Stimulated activated CD4-positive, alpha-beta T cell treated with anti-CD3 and anti-CD28 coated beads, Interleukin-1b, Interleukin-23, amount 100 ng/mL, for 1 hour (primary cell): ENCODE measurements at places on chromosomes 5 and 9.

- DNase-seq, result no peak
Measured at GRCh38 chr9:5817862-5818261, 15.1 kb downstream of the ERMP1 start.

DNA sequence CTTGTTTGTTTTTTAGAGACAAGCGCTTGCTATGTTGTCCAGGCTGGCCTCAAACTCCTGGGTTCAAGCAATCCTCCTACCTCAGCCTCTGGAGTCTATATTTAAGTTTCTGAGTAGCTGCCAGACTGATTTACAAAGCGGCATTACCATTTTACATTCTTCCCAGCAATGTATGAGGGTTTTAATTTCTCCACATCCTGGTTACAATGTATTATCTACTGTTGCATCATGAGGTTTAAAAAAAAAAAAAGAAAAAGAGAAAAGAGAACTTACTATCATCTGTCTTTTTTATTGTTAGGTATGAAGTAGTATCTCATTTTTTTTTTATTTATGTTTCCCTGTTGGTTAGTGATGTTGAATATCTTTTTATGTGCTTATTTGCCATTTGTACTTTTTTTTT, 18.9 kb upstream of the CLINT1 start:
- no peak for DNase-seq

DNA sequence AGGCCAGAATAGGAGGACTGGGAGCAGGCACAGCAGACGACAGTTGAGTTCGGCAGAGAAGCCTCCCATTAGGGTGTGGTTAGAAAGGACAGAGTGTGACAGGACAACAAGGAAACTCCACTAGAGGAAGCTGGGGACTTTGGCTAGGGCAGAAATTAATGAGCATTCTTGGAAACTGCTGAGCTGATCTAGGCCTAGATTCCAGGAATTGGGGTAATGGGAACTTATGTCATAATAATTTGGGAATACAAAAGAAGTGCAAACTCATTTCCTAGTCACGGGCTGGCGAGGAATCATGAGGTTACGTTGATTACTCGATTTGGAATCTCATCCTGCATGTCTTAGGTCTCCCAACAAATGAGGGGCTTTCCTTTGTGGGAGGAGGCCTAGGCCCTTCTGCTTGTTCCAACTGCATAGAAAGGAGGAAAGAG, 144.6 kb upstream of the RPS23 start:
- DNase-seq, result no peak

DNA sequence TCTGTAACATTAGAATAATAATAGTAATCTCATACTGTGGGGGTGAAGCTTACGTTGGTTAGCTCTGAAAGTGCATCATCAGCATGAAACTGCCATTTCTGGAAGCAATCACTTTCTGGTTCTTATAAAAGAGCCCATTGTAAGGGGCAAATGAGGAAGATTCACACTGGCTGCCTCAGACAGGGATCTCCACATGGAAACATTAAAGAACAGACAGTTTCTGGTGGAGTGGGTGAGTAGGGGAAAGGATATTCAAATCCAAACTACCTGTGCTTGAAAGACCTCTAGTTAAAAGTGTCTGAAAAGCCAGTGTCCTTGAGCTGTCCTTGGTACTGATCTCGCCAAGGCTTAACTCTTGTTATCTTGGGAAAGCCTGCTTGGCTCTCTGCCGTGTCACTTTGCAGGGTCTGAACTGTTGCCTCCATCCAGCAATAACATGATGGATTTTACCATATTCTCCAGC, 19.1 kb upstream of the SLC31A2 start:
- DNase-seq, result no peak

- no peak for DNase-seq
Measured at GRCh38 chr9:128625391-128626146, 31.1 kb downstream of the DYNC2I2 start.

DNA sequence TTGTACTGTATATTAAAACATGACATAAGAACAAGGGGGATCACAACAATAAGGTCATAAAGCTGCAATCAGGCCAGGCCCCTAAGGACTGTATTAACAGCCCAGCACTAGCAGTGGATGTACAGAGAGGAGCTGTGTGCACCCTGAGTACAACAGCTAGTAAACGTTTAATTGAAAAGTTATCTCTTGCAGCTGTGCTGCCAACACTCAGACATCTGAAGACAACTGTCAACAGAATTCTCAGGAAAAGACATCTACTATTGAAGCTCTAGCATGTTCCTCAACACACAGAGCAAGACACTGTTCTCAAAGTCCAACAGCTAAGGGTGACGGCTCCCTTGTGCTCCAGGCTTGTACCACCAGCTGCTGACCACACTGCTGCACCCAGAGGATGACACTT, 199.6 kb downstream of the DCP2 start:
- DNase-seq, result no peak

DNA sequence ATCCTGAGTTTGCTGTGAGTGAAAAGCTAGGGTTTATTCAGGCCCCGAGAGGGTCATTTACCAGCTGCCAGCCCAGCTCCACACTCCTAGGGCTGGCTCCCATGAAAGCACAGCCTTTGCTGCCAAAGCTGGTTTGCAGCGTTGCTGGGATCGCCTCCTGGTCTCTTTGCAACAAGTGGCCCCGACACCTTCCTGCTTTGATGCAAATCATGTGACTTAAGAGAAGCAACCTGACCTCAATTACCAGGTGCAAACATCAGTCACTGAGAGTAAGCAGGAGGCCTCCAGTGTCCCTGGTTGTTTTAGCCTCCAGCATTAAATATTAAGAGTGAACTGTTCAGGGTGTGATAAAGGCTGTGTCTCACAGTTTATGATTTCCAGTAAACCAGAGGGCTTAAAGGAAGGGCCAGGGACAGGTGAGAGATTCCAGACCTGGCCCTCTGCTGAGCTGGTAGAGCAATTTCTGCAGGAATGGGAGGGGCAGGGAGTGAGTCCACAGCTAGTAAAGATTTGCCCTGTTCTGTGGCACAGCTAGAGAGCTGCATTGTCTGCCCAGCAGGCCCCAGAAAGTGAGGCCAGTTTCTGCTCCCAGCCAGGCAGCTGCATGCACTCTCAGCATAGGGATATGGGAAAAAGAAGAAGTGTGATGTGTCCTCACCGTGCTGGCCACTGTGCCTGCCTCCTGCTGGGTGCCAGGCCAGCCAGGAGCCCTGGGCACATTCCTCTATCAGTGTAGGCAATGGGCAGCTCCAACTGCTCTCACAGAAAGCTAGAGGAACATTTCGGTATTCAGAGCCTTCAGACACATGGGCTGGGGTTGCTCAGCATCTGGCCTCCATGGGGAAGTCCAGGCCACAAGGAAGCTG, 58.0 kb downstream of the SLC22A5 start:
- DNase-seq, result no peak

DNA sequence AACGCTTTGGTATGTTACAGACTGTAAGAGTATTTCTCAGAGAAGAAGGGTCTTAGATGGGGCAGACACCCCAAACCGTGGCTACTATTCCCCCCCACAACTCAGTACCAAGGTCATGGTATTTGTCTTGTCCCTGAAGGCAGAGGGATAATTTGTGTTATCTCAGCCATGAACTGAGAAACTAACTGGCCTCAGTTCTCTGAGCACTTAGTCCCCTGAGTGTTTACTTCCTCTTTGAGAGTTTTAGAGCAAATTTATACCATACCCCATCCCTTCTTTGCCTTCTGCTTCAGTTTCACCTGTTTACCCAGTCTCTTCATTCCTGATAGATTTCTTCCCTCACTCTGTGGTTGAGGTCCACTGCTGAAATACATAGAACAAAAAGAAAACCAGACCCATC, 183.9 kb downstream of the LRRC70 start:
- DNase-seq, result no peak

- DNase-seq, result no peak
Measured at GRCh38 chr5:5066276-5067186, 73.6 kb upstream of the ADAMTS16 start.

- no peak for DNase-seq
Measured at GRCh38 chr9:134601764-134602163, 39.8 kb upstream of the COL5A1 start.

- no peak for DNase-seq
Measured at GRCh38 chr9:91920630-91921350, 29.2 kb downstream of the ROR2 start.

DNA sequence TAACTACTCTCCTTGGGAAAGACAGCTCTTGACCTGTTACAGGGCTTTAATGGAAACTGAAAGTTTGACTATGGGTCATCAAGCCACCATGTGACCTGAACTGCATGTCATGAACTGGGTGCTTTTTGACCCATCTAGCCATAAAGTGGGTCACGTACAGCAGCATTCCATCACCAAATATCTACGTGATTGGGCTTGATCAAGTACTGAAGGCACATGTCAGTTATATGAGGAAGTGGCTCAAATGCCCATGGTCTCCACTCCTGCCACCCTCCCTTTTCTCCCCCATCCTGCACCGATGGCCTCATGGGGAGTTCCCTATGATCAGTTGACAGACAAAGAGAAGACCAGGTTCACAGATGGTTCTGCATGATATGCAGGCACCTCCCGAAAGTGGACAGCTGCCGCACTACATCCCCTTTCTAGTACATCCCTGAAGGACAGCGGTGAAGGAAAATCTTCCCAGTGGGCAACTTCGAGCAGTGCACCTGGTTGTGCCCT, 7.3 kb upstream of the FCN1 start:
- DNase-seq, result no peak

DNA sequence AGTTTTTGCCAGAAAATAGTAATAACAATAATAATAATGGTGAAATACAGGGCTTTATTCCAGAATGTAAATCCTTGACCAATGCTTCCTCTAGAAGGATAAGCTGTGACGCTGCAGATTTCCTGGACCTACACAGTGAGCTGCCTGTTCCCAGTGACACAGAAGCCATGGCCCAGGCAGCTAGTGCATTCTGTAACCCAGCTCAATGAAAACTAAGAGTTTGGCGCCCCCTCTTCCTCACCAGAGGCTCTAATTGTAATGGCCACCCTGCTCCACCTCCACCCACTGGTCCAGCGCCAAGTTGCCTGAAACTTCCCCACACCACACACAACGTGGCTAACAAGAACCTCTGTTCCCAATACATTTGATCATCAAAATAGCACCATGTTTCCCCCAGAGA, 248.1 kb downstream of the CETN3 start:
- no peak for DNase-seq

DNA sequence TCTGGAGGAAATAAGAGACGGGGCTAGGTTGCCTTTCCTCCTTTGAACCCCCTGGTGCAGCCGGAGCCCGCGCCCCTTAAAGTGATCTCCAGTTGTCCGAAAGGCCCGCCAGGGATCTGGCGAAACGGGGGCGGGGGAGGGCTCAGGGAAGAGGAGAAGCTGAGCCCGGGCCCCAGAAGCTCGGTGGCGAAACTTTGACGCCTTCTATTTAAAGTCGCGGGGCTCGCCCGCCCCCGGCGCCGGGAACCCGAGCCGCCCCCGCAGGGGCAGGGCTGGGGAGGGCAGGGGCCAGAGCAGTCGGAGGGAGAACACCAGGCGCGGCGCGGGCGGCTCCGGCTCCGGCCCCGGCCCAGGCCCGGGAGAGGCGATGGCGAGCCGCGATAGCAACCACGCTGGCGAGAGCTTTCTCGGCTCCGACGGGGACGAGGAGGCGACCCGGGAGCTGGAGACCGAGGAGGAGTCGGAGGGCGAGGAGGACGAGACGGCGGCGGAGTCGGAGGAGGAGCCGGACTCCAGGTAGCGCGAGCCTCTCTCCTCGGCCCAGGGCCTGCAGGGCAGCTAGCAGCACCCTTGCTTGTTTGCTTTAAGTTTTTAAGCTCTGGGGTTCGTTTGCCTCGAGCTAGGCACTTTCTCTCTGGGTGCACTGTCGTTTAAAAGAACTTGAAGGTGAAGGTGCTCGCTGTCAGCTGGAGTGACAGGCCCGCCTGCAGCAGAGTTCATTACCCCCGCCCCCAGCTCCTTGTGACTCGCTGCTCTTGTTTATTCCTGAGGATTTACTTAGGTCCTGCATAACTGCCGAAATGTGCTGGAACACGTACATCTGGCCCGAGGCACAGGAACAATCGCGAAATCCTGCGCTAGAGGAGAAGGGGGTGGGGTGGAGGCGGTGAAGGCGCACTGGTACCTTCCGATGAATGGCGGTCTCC, at the start of gene CMYA5:
Gene CMYA5, plus strand, starts transcription at position 296 of the 926 bp plus-strand sequence. Its CDS starts 72 bp downstream, at position 368.
- DNase-seq, result no peak

- DNase-seq, result no peak
Measured at GRCh38 chr9:111925784-111926183, 29.2 kb downstream of the UGCG start.

GRCh38 chr5:115842952-115843351, 1.2 kb downstream of the AP3S1 start:
- DNase-seq, result no peak

GRCh38 chr9:110255463-110256379, 586 bp downstream of the TXN start:
- no peak for DNase-seq

DNA sequence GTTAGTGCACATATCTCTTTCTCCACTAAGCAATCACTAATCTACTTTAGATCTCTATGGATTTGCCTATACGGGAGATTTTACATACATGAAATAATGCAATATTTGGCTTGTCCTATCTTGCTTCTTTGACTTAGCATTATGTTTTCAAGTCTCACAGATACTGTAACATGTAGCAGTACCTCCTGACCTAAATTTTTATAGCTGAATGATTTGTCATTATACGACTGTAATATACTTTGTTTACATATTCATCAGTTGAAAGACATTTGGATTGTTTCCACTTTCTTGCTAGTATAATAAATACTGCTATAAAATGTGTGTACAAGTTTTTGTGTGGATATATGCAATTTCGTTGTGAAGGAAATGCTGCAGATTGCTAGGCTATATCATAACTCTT, 1520.8 kb upstream of the CDH6 start:
- no peak for DNase-seq

DNA sequence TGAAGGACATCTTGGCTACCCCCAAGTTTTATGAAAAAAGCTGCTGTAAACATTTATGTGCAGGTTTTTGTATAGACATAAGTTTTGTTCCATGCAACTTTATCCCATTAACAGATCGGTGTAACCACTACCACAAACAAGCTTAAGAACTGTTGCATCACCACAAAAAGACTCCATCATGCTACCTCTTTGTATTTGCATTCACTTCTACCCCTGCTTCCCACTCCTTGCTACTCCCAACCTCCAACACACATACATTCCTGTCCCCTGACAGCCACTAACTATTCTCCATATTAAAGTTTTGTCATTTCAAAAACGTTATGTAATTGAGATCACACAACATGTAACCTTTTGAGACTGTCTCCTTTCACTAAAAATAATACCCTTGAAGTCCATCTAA, 57.8 kb upstream of the LHFPL2 start:
- no peak for DNase-seq

- no peak for DNase-seq
Measured at GRCh38 chr5:106113922-106114321, 1556.8 kb downstream of the EFNA5 start.

DNA sequence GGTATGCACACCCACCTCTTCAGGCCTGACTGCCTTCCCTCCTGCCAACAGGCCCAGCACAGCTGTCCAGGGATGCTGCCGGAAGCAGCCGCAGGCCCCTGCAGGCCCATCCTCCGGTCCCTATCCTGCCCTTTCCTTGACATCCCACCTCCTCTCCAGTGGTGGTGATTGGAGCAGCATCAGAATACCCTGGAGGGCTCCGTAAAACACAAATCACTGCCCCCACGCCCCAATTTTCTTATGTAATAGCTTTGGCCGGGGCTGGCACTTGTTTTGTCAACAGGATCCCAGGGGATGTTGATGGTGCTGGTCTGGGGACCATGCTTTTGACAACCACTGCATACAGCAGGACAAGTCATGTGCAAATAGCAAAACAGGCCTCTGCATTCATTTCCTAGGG, 274.5 kb downstream of the GADD45G start:
- DNase-seq, result no peak

GRCh38 chr9:111231801-111232580, 98.0 kb downstream of the OR2K2 start:
- DNase-seq, result no peak
